SK-N-SH (cell line): ENCODE measurements at places on chromosomes 3 and 15. TPM values are rescaled to one million over a fixed set of nuclear protein-coding genes. Genes with fewer than 3 reads are reported as not detected.

Gene CDAN1
- 6.2 and 9.7 TPM in 2 replicates for polyA plus RNA-seq

Gene ACVR2B
- 1.4 TPM in 2 replicates for polyA plus RNA-seq

Gene TRPM1
- polyA plus RNA-seq, result not detected in 2 replicates

Gene LIPC
- not detected in 2 replicates for polyA plus RNA-seq

Gene TSPAN3
- 409 and 600 TPM in 2 replicates for polyA plus RNA-seq

Gene ARL6IP5
- polyA plus RNA-seq, result 64.6 and 90.7 TPM in 2 replicates

Gene TMEM212
- not detected in 2 replicates for polyA plus RNA-seq

Gene EPHB3
- polyA plus RNA-seq, result 2.1 and 4.2 TPM in 2 replicates

Gene CHDH
- 0.05 and 0.33 TPM in 2 replicates for polyA plus RNA-seq

Gene C3orf20
- polyA plus RNA-seq, result not detected in 2 replicates

Gene SLC28A1
- polyA plus RNA-seq, result not detected in 2 replicates

Gene CCR8
- not detected in 2 replicates for polyA plus RNA-seq

Gene UNC13C
- polyA plus RNA-seq, result not detected in 2 replicates

Gene WWTR1
- 60.6 and 64.1 TPM in 2 replicates for polyA plus RNA-seq

Gene FGF12
- 0.18 and 0.30 TPM in 2 replicates for polyA plus RNA-seq

Gene DAZL
- polyA plus RNA-seq, result not detected in 2 replicates

Gene CHRM5
- polyA plus RNA-seq, result 0.03 TPM in 1 of 2 replicates, not detected in the other

Gene RETNLB
- polyA plus RNA-seq, result not detected in 2 replicates

Gene CATSPER2
- polyA plus RNA-seq, result 0.62 and 0.96 TPM in 2 replicates

Gene PIGZ
- polyA plus RNA-seq, result 4.1 and 5.0 TPM in 2 replicates

Gene RNF7
- 77.1 and 119 TPM in 2 replicates for polyA plus RNA-seq

Gene MRPL47
- 37.8 and 44.3 TPM in 2 replicates for polyA plus RNA-seq
